A673 (cell line): ENCODE measurements at places on chromosomes 6 and 20.

GRCh38 chr6:8953310-8953709 lies 518.0 kb upstream of the SLC35B3 start:
- DNase-seq: no peak

- DNase-seq: no peak
These were observed 3.7 kb upstream of the ARID1B start for GRCh38 chr6:156773476-156773875.

DNA sequence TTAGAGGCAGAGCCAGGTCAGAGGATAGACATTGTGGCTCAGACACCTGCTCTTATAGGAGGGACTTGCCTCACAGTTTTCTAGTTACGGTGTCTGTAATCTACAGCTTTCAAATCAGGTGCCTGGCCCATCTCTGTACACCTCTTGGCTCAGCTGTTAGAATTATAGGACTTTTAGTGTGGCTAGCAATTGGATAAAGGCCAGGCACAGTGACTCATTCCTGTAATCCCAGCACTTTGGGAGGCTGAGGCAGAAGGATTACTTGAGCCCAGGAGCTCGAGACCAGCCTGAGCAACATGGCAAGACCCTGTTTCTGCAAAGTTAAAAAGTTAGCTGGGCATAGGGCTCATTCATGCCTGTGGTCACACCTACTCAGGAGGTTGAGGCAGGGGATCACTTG lies 20.0 kb downstream of the BRPF3 start:
- DNase-seq: peak; percentile 9

DNA sequence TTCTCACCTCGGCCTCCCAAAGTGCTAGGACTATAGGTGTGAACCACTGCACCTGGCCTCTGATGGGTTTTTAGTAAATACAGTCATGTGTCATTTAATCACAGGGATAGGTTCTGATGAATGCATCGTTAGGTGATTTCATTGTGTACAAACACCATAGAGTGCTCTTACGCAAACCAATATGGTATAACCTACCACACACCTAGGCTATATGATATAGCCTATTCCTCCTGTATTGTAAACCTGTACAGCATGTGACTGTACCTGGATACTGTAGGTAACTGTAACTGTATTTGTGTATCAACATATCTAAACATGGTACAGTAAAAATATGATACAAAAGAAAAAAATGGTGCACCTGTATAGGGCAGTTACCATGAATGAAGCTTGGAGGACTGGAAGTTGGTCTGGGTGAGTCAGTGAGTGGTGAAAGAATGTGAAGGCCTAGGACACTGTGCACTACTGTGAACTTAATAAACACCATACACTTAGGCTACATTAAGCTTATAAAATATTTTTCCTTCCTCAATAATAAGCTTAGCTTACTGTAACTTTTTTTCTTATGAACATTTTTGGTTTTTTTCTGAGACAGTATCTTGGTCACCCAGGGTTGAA lies 10.0 kb downstream of the BICRAL start:
- no peak for DNase-seq

DNA sequence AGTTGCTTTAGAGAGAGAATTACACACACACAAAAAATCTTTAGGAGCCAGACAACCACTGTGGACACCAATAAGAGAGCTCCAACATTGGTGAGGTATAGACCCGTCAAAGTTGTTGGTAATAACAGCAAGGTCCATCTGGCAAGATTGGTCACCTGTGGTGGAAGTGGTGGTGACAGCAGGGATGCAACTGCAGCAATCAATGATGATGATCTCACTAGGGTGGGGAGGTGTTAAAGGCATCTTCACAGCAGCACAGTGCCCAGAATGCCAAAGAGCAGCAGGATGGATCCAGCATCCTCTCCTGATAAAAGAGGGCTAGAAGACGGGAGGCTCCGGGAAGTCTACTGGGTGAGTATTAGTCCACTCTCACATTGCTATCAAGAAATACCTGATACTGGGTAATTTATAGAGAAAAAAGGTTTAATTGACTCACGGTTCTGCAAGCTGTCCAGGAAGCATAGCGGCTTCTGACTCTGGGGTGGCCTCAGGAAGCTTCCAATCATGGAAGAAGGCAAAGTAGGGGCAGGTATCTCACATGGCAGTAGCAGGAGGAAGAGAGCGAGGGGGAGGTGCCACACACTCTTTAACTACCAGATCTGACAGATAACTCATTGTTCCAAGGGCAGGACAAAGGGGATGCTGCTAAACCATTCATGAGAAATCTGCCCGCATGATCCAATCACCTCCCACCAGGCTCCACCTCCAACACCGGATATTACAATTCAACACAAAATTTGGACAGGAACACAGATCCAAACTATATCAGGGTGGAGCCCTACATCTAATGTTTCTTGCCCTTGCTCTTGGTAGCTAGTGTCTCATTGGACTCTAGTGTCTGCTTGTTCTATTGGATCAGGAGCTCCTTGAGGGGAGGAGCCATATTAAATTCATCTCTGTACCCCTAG lies 48.9 kb downstream of the KLHL31 start:
- no peak for DNase-seq

- no peak for DNase-seq
These were observed 345.9 kb downstream of the TAF4 start for GRCh38 chr20:61719691-61720347.

DNA sequence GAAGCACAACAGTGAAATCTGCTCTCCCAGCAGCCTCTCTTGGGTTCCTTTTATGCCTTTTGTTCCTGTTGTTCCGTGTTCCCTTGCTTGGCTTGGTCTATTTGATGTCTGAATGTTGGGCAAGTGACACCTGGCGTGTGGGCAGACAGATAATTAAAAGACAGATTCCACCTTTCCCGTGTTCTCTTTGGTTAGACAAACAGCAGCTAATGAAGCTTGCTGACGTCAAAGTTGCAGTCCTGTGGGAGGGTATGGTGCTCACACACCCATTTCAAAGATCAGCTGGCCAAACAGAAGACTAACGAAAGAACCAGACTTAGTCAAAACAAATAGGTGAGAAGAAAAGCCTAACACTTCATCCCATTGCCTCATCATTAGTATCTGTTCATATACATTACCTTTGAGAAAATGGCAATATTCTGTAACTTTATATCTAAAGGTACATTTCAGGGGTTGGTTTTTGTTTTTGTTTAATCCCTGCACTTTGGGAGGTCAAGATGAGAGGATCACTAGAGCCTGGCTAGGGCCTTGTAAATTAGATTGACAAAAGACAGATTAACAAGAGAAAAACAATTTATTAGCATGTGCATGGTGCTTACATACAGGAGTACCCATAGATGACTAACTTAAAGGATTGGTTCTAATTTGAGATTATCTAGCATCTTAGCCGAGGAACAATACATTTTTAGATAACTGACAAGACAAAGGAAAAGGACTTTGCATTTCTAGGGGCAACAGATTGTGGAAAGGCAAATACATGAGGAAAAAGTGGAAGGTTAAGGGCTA lies 48.9 kb upstream of the TNFRSF21 start:
- DNase-seq: no peak

- DNase-seq: peak; percentile 9
These were observed 229.1 kb downstream of the PLCB1 start for GRCh38 chr20:8361006-8361652.

DNA sequence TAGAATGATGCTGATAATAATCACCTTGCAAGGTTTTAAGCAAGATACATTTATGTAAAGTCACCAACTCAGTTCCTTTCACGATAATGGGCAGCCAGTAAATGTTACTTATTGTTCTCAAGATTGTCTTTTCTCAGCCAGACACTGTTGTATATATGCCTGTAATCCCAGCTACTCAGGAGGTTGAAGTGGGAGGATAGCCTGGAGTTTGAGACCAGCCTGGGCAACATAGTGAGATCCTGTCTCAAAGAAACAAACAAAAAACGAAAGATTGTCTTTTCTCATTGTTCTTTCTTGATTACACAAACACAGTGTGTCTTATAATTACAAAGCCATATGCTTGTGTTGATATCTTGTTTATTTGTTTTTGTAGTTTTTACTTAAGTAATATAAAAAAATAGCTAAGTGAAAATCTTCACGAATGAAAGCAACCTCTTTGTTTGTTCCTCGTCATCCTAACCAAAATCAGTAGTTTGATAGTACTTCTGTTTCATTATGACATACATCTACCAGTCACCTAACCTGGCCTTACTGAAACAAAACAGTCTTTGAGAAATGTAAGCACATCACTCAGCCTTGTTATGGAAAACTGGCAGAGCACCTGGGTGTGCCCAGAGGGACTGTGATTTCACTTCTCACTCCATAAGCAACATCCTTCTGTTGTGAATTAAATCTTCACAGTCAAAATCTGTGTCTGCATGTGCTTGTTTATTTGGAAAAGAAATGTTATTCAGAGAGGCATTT lies 436.2 kb upstream of the SOX4 start:
- no peak for DNase-seq

DNA sequence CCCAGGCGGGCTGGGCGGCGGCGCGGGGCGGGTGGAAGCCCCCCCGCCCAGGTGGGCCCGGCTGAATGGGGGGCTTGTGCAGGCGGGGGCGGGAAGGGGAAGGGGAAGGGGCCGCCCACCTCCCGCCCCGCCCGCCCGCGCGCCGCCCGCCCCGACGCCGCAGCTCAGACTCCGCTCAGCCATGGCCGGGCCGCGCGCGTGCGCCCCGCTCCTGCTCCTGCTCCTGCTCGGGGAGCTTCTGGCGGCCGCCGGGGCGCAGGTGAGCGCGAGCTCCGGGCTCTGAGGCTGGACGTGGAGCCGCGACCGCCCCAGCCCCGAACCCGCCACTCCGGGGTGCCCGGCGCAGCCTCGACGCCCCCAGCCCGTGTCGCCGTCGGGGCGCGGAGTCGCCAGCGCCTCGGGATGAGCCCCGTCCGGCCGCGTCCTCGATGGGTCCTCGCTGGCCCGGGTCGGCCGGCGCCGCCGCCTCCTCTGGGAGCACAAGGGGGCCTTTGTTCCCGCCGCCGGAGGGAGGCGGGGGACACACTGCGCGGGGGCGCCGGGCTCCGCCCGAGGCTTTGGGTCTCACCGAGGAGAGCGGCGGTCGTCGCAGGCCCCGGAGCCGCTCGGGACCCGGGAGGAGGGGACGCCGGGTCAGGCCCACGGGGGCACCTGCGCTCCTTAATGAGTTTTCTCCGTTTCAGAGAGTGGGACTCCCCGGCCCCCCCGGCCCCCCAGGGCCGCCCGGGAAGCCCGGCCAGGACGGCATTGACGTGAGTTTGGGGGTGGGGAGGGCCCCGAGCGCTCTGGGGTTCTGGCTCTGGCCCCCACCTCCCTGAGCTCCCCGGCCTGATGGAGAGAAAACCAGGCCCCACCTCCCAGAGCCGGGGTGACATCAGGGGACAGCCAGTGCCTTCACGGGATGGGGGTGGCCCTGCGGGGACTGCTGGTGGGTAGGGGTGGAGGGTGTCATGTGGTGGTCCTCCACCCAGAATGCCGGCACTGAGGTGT lies at the start of gene COL9A3:
COL9A3 (plus strand) TSS at position 167 of the 990 bp plus-strand sequence; CDS start at position 182, 15 bp downstream.
- no peak for DNase-seq

- no peak for DNase-seq
These were observed 14.1 kb downstream of the SAMD5 start for GRCh38 chr6:147522597-147522996.

- DNase-seq: peak; percentile 54
These were observed 64.9 kb downstream of the SYCP2L start for GRCh38 chr6:10951675-10952282.

DNA sequence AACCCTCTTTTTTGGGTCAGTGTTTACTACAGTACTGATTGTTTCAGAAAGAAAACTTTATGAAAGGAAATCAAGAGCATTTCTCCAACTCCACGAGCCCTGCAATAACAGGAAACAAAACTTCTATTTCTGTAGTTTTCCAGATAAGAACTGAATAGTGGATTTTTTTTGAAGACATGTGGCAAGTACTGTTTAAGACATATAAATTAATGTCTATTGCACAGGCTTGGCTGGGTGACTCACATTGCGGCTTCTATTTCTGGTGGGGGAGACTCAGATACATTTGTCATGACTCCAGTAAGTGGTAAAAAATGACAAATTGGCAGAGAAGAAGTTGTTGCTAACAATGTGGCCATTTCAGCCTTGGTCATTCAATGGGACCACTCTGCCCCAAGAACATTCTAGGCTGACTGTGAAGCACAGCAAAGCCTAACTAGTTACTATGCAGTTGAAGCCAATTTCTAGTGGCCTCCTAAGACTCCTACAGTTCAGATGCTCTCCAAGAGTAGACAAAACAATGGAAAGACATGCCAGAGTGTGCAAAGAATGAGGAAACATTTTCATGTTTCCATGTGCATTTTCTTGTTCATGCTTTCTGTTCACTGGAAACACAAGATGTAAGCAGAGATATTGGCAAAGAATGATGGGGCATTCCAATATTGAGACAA lies 200.9 kb downstream of the EDN1 start:
- DNase-seq: no peak

DNA sequence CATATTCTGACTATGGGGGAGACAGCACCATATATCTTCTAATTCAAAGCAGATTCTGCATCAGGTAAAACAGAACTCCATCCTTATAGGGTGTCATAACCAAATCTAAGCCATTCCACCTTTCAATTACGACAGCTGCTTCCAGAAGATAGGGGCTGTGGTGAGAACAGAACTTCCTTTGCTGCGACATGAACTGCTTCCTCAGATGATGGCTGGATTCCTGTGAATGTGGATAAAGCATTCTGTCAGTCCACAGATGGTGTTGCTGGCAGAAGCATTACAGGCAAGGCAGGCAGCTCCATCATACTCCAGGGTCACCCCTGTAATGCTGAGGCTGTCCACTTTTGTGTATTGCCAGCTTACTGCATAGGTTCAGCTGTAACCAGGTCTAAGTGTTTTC lies 172.1 kb upstream of the PROKR2 start:
- no peak for DNase-seq

DNA sequence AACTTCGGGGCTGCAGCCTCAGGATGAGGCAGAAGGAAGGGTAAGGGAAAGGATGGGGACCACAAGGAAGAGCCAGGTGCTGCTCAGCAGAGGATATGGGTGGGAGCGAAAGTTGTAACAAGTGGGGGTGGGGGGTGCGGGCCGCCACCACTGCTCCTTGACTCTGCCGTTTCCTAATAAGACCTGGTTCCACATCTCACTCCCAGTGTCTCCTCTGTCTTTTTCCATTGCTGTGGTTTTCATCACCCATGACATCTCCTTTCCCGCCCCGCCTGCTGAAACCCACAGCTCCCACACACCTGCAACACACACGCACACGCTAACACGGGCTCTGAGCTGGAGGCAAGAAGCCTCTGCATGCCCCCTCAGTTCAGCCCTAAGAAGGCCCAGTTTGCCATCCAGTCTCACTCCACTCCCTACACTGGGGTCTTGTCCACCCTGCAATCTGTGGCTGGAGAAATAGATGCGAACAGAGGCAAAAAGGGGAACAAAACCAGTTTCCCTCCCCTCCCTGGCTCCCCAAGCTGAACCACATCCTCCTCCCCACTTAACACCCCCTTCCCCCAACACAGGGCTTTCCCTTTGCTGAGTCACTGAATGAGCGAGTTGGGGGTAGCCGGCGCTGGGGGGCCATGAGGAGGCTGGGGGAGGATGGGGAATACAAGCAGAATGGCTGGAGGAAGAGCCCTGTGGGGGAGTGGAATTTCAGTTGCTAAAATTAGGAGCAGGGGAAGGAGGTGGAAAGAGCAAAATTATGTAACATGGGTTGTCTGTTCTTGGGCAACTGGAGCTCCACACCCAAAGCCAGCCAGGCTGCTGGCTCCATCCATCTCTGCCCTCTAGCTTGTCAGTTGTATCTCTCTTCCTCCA lies 11.5 kb downstream of the NFKBIL1 start:
- no peak for DNase-seq

GRCh38 chr6:137921823-137922222 lies 54.8 kb downstream of the TNFAIP3 start:
- no peak for DNase-seq

- no peak for DNase-seq
These were observed 236.2 kb downstream of the TAF4 start for GRCh38 chr20:61829526-61829925.
